ENCODE measurements at places on chromosomes 1 and 21. TPM values are rescaled to one million over a fixed set of nuclear protein-coding genes. Genes with fewer than 3 reads are reported as not detected.

Gene HTR1D
- not detected for polyA plus RNA-seq

Gene CD48
- 510 TPM for polyA plus RNA-seq

Gene CSF3R
- 73.8 TPM for polyA plus RNA-seq

Gene TXNIP
- 446 TPM for polyA plus RNA-seq
